ENCODE measurements at places on chromosomes 13 and 19.
A peak's percentile ranks its signal among the peaks of the same experiment; 100 is the strongest.

GRCh38 chr19:58500242-58500641 lies 11.6 kb downstream of the SLC27A5 start:
- ATAC-seq: no peak

DNA sequence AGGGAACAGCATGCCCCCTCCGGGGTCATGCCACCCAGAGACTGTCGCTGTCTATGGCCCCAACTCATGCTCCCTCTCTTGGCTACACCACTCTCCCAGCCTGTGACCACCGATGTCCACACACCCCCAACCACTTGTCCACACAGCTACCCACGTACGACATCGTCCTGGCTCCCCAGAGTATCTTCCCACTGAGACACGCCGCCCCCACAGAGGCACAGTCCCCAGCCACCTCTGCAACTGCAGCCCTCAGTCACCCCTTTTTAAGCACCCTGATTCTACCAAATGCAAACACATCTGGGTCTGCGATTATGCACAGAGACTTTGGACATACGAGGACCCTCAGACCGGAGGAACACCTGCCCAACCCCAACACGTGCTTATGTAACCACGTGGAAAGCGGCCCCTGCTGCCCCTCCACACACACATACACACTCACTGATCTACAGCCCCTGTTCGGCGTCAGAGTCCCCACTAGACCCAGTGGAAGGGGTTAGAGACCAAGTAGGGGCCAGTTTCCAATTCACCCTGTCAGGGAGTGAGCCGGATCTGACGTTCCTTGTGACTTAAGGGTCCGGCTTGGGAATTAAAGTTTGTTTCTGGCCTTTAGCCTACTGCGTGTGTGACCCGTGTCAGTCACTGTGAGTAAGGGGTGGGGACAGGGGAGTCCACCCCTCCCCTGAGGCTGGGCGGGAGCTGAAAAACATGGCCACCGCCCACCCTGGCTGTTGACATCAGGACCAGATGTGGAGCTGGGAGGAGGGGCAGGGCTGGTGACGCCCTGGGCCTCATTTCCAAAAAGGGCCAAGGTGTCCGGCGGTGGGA lies 11.9 kb upstream of the AXL start:
- ATAC-seq: peak; percentile 13

DNA sequence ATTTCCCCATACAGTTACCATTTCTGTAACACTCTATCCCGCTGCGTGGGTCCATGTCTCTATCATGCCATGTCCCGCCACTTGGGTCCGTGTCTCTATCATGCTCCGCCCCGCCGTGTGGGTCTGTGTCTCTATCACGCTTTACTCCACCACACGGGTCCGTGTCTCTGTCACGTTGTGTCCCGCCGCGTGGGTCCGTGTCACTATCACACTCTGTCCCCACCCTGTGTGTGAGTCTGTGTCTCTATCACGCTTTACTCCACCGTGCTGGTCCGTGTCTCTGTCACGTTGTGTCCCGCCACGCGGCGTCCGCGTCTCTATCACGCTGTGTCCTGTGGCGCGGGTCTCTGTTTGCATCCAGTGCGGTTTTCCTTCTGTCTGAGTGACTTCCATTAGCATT lies 11.6 kb downstream of the ADPRHL1 start:
- ATAC-seq: no peak

GRCh38 chr19:30695171-30695875 lies 323.1 kb downstream of the ZNF536 start:
- no peak for ATAC-seq

- ATAC-seq: no peak
Observed at GRCh38 chr19:30513082-30513411, 140.9 kb downstream of the ZNF536 start.

DNA sequence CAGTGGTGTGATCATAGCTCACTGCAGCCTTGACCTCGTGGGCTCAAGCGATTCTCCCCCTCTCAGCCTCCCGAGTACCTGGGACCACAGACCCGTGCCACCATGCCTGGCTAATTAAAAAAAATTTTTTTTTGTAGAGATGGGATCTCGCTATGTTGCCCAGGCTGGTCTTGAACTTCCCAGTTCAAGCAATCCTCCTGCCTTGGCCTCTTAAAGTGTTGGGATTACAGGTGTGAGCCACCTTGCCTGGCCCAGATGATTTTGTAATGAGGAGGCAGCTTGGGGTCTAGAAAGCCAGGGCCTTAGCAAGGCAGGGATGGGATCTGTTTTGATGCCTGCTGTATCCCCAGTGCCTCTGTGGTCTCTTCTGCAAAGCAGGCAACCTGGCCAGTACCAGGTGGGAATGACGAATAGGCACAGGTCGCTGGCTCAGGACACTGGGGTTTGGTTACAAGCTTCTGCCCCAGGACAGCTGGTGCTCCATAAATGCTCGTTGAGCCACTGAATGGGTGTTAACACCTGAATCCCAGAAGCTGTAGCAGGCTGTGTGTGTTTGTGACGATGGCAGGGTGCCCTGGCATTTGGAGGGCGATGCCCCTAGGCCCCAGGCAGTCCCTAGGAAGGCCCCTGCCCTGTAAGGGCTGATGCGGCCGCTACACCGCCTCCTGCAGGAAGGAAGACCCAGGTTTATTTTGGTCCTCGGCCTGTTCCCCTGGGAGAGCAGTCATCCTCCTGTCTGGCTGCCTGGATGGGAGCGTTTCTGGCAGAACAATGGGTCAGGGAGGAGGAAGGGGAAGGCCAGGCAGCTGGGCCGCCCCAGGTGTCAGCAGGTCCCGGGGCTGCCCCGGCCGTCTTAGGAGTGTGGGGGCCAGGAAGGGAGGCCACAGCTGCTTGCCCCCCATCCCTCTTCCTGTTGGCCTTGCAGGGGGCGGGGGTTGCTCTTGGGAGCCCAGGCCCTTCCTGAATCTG lies 8.6 kb downstream of the TNFAIP8L1 start:
- peak; percentile 40 for ATAC-seq

- no peak for ATAC-seq
Observed at GRCh38 chr13:51025245-51025905, 85.7 kb downstream of the C13orf42 start.

DNA sequence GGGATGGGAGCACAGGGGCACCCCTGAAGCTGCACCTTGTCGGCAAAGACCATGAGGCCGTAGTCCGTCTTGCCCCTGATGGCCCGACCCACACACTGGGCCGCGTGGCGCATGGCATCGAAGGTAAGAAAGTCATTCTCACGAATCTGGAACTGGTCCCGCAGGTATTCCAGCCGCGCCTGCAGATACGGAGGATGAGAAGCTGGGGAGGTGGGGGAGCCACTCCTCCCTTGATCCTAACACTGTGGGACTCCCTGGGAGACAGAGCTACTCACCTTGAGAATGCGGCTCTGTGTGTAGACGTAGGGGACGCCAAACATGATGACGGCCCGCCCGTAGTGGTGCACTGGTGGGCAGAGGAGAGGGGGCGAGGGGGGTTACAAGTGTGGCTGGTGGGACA lies 11.9 kb downstream of the KLC3 start:
- ATAC-seq: no peak

Measured in stimulated activated memory B cell treated with anti-CD40 and anti-IgM and Interleukin-4, amounts not matched to agents 10 μg/mL and 1 μg/mL and 100 μg/mL, for 72 hours (primary cell).